Testis (tissue), 5 donors: ENCODE measurements at places on chromosomes 2 and 18. TPM values are rescaled to one million over a fixed set of nuclear protein-coding genes. Genes with fewer than 3 reads are reported as not detected.

- no peak for DNase-seq
Observed at GRCh38 chr2:44120428-44120827, 48.2 kb upstream of the PPM1B start.

DNA sequence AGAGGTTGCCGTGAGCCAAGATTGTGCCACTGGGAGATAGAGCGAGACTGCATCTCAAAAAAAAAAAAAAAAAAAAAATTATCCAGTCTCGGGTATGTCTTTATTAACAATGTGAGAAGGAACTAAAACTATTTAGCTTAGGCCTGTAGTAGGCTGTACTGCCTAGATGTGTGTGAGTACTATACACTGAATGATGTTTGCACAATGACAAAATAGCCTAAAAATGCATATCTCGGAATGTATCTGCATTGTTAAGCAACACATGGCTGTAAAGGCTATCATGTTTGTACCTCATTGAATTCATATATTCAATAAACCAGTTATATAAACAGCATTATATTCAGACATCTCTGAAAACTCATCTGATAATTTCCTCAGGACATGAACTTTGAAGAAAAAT is 191.2 kb upstream of the SESTD1 start:
- no peak for DNase-seq

DNA sequence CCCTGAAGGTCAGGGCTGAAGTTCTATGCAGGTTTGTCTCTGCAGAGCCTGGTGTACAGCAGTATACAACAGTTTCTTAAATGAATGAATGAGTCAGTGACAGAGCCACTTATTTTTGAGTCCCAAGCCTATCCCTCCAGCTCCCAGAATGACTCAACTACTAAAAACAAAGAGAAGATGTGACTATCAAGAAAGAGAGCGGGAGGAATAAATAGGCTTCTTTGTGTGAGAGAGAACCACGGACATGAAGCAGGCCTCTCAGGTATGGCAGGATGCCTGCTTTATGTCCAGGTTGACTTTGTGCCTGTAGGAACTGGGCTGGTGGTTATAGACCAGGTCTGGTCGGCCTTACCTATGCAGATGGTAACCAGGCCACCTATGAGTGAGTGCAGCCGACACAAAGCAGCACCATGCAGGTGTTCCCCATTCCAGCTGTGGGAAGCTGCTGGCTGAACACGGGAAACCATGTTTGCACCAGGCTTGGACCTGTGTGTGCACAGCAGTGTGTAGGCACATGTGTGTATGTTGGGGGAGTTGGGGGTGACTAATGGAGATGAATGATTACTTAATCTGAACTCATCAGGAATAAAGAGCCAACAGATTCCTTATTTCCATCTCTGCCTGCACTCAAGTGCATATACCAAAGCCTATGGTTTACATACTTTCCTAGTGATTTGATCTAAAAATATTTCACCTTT is 171.0 kb downstream of the OSR1 start:
- DNase-seq = no peak

- no peak for DNase-seq
Observed at GRCh38 chr2:121005453-121005852, 269.8 kb downstream of the GLI2 start.

DNA sequence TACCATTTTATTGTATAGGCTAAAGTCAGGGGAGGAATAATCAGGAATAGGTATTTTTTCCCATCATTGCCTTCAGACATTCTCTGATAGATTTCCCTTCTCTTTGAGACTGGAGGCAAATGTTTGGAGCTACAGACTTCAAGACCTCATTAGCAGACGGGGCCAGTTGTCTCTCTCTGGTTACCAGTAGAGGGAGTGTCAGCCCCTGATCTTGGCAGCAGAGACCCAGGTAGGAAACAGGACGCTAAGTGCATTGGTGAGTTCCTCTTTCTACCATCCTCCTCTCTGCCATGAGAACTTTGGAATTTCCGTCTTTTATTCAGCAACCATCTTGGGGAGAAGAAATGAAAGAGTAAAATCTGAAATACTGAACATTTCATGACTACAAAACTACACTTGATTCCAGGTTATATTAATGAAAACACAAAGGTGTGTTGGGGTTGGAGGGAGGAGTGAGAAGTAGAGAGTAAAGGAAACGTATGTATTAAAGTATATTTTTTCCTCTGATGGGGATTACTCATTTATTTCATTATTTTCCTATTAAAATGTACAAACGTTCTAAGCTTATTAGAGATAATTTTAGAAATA is 186.2 kb upstream of the GCFC2 start:
- peak; percentile 43 for DNase-seq

DNA sequence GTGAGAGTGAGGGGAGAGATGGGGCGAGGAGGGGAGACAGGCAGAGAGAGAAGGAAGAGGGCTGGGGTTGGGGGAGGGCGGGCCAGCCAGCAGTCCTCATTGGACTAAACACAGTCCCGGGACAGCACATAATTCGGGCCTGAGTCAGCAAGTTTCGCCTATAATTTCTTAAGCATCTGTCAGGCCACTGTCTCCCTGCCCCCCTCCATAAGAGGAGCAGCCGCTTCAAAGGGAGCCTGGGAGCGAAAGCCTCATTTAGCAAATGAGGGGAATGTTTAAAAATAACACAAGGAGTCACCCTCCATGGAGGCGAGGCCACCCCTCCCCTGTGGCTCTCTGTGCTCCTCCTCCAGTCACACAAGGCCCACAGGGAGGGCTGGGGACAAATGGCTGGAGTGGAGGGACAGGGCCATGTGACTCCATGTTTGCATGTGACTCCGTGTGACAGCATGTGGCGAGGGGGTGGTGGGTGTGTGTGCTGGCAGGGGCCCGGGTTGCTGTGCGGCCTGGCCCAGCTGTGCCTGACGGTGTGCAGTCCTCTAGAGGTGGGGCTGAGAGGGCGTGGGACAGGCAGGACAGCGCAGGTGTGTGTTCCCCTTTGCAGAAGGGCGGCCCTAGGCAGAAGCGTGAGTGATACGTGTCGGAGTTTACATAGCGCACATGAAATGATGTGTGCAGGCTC is 162.4 kb downstream of the CELF4 start:
- no peak for DNase-seq

- DNase-seq = peak; percentile 95
Observed at GRCh38 chr2:201231781-201232466, 28.4 kb upstream of the CASP8 start.

GRCh38 chr2:100269889-100270288 is 52.4 kb downstream of the LONRF2 start:
- DNase-seq = no peak

DNA sequence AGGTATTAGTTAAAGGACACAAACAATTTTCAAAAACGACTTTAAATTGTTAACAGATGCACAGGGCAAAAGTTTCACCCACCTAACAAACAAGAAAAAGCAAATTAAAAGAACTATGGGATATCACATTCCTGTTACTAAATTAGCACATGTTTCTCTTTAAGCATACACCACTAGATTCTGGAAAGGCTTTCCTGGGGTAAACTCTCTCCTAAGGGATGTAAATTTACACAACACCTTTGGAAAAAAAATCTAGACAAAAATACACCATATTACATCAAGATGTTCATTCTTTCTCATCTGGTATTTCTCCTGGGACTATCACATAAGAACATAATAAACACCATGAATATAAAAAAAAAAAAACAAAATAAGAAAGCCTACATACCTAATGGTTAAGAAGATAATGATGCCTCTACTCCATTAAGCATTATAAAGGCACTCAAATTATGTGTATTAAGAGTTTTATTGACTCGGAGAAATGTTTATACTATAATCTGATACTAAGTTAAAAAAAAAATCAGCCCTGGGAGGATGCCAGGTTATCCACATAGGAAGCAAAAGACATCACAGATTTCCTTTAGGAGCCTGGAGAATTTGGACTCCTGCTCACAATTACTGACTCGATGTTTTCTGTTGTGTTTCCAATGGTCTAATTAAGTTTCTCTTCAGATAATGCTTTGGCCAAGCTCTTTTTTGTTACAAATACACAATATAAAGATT is 82.8 kb upstream of the AFF3 start:
- DNase-seq = no peak

GRCh38 chr2:175948191-175948590 is 53.9 kb downstream of the LNPK start:
- no peak for DNase-seq

Gene GPR148
- total RNA-seq = 0.68 TPM

Gene WDPCP
- total RNA-seq = 23.5 TPM

Gene SPP2
- not detected for total RNA-seq

Gene DSC3
- 0.19 TPM for total RNA-seq

Gene SALL3
- total RNA-seq = 8.3 TPM

Gene POTEJ
- 76.1 TPM for total RNA-seq

Gene ID2
- 87.2 TPM for total RNA-seq
